ENCODE measurements at places on chromosomes 13 and 19.

- peak; percentile 16 for DNase-seq
These were observed 299.0 kb downstream of the ITGBL1 start for GRCh38 chr13:101751488-101751887.

DNA sequence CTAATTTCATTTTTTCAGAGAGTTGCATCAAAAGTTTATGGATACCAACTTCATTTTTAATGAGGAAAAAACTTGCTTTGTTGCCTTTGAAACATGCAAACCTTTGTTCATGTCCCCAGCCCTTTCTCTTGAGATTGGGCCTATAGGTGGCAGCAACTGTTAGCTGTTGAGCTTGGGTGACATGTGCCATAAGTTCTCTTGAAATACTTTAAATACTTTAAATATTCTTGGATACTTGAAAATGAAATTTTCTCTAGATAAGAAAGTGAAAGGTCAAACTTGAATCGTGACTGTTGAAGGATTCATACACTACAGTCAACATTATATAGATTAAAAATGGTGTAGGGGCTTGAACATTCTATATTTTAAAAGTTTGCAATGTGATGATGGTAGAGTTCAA lies 294.9 kb downstream of the NDFIP2 start:
- DNase-seq: no peak

DNA sequence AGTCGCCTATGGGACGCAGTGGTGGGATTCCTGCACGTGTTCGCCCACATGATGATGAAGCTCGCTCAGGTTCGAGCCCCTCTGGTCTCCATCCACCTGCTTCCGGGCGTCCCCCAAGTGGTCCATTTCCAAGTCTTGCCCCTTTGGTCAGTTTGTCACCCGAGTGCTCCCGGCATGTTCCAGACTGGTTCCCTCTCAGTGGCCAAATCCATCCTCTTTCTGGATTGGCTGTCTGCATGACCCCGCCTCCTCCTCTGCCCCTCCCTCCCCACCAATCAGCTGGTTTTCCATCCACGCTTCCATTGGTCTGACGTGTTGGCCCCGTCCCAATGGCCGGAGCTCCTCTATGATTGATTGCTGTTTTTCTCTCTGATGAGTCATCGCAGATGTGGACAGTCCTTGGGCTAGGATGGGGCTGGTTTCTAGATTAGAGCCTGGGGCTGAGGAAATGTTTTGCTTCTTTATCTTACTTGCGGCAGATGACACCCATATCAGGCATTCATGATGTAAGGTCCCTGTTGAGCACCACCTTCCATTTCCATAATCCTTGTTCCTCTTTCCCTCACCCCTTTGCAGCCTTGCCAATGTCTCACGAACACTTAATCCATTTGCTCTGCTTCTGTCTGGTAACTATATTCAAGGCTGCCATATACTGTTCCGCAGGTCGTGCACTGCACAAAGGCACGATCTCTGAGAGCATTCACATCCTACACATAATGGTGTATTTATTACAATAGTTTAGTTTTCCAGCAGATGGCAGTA lies 73.8 kb downstream of the MAP4K1 start:
- peak; percentile 88 for DNase-seq

DNA sequence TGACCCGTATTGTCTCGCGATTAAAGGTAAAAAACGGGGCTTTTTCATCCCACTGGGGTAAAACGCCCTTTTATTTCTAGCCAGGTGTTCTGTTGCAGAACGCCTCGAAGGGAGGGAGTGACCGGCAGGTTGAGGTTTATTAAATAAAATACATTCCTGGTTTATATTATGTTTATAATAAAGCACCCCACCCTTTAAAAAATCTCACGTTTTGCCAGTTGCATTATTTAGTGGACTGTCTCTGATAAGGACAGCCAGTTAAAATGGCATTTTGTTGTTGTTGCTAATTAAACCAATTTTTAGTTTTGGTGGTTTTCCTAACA lies 25.1 kb upstream of the ZNF850 start:
- DNase-seq: no peak

- no peak for DNase-seq
These were observed 14.3 kb upstream of the SCEL start for GRCh38 chr13:77521194-77521593.
